ENCODE measurements at places on chromosomes 7 and 10.

- no peak for DNase-seq
These were observed 9.8 kb upstream of the RALA start for GRCh38 chr7:39613577-39613976.

DNA sequence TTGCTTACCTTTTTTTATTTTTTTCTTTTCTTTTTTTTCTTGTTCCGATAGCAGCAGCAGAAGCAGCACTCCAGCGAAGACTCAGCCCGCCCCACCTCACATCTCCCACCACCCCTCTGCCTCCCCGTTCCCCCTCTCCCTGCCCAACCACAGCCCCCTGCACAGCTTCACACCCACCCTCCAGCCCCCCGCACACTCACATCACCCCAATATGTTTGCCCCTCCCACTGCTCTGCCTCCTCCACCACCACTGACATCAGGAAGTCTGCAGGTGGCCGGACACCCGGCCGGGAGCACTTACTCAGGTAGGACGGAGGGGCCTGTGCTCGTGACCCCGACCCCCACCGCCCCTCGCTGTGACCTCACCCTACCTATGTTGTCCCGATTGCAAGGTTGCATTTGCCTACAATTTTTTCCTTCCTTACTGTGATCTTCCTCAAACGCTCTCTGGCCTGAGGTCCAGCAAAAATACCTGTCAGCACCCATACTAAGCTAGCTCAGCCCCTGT, 367.2 kb upstream of the GALNT17 start:
- no peak for DNase-seq

- DNase-seq = no peak
These were observed 83.1 kb downstream of the ADARB2 start for GRCh38 chr10:1654247-1654646.

GRCh38 chr10:71250405-71250804, 38.0 kb downstream of the UNC5B start:
- no peak for DNase-seq

GRCh38 chr7:157481389-157481788, 144.6 kb downstream of the DNAJB6 start:
- no peak for DNase-seq

GRCh38 chr7:40827222-40828085, 692.6 kb downstream of the SUGCT start:
- DNase-seq = no peak

DNA sequence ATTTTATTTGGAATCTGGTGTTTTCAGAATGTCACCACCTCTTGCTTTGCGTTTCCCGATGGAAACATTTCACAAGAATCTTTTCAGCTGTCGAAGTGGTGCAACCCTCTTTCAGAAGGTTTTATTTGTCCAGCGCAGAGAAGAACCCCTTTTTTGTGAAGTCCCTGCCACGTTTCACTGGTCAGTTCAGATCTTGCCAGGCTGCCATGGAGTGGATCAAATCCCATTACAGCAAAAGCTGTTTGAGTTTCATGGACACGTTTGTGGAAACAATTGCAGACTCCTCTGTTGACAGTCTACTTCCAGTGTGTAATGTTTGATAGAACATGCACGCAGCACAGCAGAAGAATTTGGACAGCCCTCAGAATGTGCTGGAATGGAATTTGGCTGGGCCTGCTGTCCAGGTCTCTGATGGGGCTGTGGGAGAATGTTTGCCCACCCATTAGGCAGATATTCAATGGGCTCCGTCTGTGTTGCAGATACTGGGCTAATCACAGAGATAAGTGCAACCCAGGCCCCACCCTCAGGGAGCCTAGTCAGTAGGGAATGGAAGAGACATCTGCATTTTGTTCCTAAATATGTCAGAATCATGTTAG, 143.2 kb downstream of the GRK5 start:
- DNase-seq = no peak

Data from cortex of kidney (tissue), 1 donor.